AG04450 (cell line): ENCODE measurements at places on chromosomes 16 and 17.
A peak's percentile ranks its signal among the peaks of the same experiment; 100 is the strongest.

GRCh38 chr16:3356118-3356517 lies 429 bp downstream of the OR2C1 start:
- DNase-seq: no peak

DNA sequence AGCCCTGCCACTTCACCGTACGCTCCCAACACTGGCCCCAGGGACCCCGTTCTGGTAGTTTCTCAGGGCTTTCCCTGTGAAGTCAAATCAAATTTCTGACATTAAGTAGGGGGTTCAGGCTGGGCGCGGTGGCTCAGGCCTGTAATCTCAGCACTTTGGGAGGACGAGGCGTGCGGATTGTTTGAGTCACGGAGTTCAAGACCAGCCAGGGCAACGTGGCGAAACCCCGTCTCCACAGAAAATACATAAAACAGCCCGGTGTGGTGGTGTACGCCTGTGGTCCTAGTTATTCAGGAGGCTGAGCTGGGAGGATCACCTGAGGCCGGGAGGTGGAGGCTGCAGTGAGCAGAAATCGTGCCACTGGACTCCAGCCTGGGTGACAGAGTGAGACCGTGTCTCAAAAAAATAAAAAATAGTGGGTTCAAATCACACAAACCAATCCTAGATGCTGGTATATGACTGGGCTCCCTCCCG lies 632 bp downstream of the CYBC1 start:
- DNase-seq: no peak

GRCh38 chr16:57679767-57680482 lies 11.8 kb downstream of the ADGRG3 start:
- DNase-seq: no peak

DNA sequence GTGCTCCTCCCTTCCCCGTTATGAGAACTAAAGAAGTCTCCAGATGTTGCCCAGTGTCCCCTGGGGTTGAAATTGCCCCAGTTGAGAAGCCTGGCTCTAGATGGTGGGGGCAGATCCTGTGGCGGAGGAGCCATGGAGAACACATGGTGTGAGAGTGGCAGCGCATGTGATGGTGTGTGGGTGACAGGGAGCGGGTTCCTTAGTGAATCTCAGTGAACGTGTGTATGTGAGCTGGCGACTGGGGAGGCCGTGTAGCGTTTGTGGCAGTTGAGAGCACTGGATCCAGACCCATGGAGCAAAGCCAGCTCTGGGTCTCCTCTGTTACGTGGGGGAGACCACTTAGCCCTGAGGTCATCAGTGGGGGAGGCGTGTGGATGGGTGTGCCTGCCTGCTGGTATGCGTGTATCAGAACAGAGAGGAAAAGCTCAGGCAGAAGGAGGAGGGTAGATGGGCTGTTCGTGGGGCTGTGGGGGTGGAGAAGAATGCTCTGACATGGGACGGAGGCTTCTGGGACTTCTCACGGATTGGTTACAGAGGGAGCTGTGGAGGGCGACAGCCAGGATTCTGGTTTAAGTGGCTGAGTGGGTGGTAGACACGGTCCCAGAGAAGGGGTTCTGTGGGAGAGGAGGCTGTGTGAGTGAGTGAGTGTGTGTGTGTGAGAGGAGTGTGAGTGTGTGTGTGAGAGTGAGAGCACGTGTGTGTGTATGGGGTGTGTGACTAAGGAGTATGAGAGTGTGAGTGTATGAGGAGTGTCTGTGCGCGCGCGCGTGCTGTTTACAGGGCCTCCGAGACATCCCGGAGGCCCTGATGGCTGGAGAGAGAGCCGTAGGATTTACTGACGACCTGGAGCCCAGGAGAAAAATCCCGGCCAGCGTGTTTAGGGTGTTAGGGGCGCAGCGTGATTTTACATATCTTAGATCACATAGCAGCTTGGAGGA lies 193.8 kb downstream of the SNX29 start:
- DNase-seq: peak; percentile 32

DNA sequence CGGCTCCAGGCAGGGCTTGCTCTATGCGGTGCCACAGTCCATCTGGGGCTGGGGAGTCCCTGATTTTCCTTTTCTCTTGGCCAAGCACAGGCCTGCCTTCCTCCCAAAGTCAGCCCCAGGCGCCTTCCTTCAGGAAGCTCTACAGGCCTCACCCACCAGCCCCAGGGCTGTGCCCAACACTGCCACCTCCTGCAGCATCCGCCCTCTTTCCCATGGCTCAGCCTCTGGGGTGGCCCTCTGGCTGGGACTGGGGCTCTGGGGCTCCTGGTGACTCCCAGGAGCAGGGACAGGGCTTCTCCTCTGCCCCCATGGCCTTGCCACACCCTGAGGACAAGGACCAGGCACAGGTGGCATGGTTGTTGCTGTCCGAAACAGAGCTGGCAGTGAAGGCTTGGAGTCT lies 817 bp downstream of the ITGB4 start:
- no peak for DNase-seq

- no peak for DNase-seq
These were observed 16.4 kb upstream of the FASN start for GRCh38 chr17:82114447-82114846.

- DNase-seq: no peak
These were observed 45.4 kb downstream of the COG7 start for GRCh38 chr16:23407436-23408127.

GRCh38 chr17:82390015-82390859 lies 18.7 kb downstream of the UTS2R start:
- DNase-seq: no peak

- no peak for DNase-seq
These were observed 1.9 kb upstream of the RNASEK start for GRCh38 chr17:7010523-7010922.

DNA sequence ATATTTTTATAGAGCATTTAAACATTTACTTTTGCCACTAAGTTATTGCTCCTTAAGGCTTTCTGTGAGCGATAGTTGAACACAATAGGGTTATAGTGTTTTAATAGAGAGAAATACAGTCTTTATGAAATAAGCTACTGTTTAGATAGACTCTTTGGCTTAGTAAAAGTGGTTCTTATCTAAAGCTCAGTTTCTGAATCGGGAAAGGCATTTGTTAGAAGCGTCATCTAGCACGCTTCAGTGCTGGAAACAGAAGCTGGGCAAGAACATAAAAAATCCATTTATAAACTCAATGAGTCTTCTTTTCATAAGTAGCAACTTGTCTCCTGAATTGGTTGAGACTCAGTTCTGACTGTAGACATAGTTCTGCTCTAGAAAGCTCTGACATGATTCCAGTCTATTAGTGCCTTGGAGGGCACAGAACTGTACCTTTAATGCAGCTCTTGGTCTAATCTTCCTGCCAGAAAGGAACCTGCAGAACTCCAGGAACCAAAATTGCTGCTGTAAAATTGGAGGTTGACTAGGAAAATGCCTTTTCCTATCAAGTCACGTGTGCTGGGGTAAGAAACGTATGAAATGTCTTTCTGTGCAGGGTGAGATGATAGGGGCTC lies 55.4 kb upstream of the DNAJA2 start:
- DNase-seq: no peak

- DNase-seq: no peak
These were observed 50.1 kb downstream of the PIMREG start for GRCh38 chr17:6494239-6494941.

GRCh38 chr17:54968988-54969332 lies 395 bp downstream of the STXBP4 start:
- no peak for DNase-seq

DNA sequence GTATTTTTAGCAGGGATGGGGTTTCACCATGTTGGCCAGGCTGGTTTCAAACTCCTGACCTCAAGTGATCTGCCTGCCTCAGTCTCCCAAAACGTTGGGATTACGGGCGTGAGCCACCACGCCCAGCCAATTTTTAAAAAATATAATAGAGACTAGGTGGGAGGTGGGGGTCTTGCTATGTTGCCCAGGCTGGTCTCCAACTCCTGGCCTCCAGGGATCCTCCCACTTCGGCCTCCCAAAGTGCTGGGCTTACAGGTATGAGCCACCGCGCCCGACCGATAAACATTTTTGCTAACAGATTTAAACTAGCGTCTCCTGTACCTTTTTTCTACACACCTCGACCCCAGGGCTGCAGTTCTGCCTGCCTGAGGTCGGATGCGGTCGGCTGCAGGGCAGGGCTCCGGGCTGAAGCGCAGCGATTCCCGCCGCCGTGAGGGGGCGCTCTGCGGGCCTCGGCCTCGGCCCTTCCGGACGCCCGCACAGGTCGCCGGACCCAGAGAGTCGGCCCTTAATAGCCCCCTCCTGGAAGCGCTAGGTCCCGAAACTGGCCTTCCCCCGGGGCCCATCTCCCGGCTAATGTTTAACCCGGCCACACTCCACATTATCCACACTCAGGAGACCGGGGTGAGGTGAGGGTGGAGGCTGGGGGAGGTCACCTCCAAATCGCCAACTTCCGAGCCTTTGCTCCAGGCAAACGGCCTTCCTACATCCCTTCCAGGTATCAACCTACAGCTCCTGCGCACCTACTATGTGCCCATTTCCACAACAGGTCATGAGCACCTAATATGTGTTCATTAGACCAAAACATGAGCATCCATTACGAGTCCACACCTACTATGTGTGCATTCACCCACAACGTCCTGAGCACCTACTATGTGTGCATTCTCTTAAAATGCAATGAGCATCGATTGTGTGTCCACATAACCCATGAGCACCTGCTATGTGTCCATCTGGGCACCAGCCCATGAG lies 2.0 kb upstream of the GLIS2 start:
- no peak for DNase-seq

DNA sequence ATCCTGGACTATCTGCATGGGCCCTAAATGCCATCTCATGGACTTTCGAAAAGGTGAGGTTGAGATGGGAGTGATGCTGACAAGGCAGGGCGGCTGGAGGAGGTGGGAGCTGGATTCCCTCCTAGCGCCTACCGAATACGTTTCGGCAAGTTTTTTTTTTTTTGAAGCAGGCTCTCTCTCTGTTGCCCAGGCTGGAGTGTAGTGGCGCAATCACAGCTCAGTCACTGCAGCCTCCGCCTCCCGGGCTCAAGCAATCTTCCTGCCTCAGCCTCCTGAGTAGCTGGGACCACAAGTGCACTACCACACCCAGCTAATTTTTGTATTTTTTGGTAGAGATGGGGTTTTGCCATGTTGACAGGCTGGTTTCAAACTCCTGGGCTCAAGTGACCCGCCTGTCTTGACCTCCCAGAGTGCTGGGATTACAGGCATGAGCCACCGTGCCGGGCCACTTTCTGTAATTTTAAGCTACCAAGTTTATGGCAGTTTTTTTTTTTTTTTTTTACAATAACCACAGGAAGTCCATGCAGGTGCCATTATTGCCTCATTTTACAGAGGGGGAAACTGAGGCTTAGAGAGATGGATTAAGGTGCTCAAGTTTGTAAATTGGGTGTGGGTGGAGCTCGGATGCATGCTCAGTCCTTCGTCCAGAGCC lies 246.4 kb downstream of the PRKCA start:
- DNase-seq: no peak

GRCh38 chr17:4785311-4786105 lies 656 bp downstream of the VMO1 start:
- DNase-seq: no peak

- no peak for DNase-seq
These were observed 68.6 kb upstream of the MRTFB start for GRCh38 chr16:14002416-14002990.

DNA sequence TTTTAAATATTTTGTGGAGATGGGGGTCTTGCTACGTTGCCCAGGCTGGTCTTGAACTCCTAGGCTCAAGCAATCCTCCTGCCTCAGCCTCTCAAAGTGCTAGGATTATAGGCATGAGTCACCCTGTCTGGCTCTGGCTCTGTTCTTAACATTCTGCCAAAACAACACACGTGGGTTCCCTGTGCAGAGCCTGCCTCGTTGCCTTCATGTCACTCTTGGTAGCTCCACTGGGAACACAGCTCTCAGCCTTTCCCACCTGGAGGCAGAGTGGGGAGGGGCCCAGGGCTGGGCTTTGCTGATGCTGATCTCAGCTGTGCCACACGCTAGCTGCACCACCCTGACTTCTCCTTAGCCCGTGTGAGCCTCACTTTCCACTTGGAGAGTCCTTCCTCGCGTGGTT lies 19.3 kb downstream of the CRISPLD2 start:
- no peak for DNase-seq

GRCh38 chr17:2871205-2871604 lies 75.0 kb downstream of the RAP1GAP2 start:
- DNase-seq: no peak

- DNase-seq: peak; percentile 41
These were observed 76.4 kb downstream of the KCNJ12 start for GRCh38 chr17:21452377-21453143.

DNA sequence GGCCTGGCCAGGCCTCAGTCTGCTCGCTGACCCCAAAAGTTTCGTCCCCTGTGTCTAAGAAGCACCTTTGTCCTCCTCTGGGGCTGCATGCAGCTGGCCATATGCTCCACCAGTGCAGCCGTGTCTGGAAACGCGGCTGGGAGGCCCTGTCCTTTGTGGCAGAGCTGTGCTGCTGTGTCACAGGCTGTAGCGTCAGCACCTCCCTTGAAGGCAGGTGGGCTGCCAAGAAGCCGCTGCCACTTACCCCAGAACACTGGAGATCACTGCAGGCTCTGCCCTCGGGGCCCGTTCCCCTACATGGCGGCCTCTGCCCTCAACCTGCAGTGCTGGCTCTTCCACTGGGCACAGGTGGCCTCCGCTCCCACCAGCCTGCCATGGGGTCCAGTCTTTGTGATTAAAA lies 15.7 kb upstream of the MC1R start:
- DNase-seq: no peak

DNA sequence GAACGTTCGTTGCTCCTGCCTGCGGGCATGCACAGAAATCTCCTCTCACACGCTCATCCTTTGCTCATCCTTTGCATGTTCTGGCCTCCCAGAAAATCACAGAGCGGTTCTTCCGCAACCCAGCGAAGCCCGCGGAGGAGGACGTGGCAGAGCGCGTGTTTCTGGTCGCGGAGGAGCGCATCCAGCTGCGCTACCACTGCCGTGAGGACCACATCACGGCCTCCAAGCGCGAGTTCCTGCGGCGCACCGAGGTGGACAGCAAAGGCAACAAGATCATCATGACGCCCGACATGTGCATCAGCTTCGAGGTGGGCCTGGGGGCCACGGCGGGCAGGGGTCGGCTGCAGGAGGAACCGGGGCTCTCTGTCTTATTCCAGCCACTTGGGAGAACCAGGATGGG lies 9.6 kb upstream of the KATNB1 start:
- no peak for DNase-seq

- DNase-seq: no peak
These were observed 125.6 kb downstream of the GAS7 start for GRCh38 chr17:10072556-10073425.

DNA sequence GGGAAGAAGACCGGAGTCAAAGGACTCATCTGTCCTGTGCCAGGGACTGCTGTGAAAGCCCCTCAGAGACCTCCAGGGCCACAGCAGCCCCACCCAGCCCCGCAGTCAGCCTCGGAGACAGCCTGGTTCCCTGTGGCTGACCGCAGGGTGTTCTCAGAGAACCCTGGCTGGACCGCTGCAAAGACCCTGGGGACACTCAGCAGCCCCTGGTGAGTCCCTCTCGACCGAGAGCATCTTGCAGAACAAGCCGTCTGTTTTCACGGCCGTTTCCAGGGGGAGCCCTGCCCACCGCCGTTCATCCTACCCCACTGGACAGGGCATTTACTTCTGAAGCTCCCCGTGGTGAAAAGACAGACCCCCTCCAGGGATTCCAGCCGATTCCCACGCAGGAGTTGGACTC lies 10.3 kb downstream of the UBALD1 start:
- no peak for DNase-seq

GRCh38 chr17:30559656-30560055 lies 82.4 kb downstream of the GOSR1 start:
- no peak for DNase-seq
